Activated CD8-positive, alpha-beta memory T cell treated with anti-CD3 and anti-CD28 coated beads, Interleukin-2, amount 50 U/mL, for 4 hours (primary cell): ENCODE measurements at places on chromosomes 6 and 20.

- DNase-seq, result no peak
These were observed 221.8 kb upstream of the SOX4 start for GRCh38 chr6:21371676-21372171.

- no peak for DNase-seq
These were observed 6.7 kb downstream of the AHCY start for GRCh38 chr20:34296468-34296867.

DNA sequence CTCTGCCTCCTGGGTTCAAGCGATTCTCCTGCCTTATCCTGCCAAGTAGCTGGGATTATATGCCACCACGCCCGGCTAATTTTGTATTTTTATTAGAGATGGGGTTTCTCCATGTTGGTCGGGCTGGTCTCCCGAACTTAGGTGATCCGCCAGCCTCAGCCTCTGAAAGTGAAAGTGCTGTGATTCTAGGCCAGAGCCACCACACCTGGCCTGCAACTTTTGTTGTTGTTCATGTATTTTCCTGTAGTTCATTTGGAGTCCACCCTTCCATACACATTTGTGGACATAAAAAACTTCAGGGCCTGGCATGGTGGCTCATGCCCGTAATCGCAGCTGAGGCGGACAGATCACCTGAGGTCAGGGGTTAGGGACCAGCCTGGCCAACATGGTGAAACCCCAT is 14.5 kb downstream of the HSPA1B start:
- no peak for DNase-seq

DNA sequence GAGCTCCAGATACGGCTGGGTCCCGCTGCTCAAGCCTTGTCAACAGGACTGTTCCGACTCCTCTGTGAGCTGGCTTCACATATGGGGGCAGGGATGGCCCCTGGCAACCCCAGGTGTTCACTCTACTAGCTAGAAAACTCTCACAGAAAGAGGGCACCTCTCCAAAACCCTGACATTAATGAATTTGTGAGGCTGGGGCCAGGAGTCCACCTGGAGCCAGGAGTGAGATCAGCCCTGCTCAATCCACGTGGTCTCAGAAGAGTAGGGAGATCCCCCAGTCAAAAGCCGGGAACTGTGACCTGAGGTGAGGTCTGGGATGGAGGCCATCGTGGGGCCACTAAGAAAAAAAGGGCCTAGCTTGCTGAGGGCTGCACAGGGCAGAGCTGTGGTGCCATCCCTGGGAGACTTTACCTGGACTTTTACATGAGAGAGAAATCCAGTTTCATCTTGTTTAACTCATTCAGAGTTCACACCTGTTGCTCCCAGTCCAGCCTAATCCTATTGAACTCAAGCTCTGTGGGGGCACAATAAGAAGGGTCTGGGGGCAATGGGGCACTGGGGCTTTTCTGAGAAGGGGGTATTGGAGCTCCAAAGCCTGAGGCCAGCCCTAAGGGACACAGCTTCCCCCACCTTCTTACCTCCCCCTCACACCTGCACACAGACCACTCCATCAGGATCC is 144.3 kb upstream of the MLN start:
- DNase-seq, result no peak

DNA sequence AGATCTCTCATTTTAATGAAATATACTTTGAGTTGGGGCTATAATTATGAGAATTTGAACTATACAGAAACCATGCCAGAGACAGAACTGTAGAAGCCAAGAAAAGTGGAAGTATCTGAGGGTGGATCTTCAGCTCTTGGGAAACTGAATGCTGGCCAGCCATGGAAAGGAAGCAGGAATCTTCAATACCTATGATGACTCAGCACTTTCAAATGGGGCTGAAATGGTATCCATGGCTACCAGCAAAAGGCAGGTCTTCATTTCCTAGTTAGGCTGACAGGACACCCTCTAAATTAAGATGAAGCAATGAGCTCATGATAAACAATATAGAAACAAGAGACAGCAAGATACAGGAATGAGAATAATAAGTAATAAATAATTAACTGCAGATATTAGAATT is 171.3 kb downstream of the COL21A1 start:
- DNase-seq, result no peak

GRCh38 chr20:45085867-45086266 is 15.1 kb downstream of the KCNS1 start:
- no peak for DNase-seq

DNA sequence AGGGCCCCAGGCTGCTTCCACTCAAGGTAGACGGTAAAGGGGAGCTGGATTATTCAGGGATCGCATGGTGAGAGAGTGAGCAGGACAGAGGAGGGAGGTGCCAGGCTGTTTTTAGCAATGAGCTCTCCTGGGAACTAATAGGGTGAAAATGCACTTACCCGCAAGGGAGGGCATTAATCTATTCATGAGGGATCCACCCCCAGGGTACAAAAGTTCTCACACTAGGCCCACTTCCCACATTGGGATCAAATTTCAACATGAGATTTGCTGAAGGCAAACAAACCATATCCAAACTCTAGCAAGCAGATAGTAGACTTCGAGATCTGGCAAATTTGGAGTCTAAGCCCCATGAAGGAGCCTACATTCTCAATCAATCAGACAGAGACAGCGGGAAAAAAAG is 408.6 kb downstream of the RNF144B start:
- no peak for DNase-seq

GRCh38 chr6:170344631-170345576 is 38.3 kb downstream of the FAM120B start:
- no peak for DNase-seq

DNA sequence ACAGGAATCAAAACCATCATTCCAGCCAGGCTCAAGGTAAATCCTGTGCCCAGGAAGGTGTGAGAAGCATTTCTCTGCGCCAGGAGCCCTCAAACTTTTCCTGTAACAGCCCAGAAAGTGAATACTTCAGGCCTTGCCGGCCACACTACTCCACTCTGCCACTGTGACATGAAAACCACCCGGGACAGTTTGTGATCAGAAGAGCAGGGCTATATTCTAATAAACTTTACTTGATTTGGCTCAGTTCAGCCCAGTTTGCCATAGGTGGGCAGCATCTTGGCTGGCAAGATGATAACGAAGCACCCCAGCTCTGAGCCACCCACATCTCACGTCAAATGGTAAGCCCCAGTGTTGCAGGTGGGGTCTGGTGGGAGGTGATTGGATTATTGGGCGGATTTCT is 249.4 kb downstream of the DLL1 start:
- no peak for DNase-seq

- no peak for DNase-seq
These were observed 231.4 kb downstream of the PAX1 start for GRCh38 chr20:21936720-21937380.

DNA sequence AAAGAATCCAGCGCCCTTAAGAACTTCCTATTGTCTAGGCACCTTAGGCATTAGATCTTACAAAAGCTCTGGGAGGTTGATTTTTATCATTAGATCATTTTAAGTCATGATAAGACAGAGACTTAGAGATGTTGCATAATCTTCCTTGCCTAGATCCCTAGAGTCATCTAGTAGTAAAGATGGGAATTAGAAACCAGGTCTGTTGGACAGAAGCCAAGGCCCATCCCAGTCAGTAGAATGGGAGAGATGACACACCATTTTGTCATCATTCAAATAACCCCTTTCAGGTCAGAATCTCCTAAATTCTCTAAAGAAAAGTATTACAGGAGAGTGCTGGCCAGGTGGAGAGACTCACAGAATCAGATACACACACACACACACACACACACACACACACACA is 579.1 kb downstream of the BMP2 start:
- DNase-seq, result no peak

DNA sequence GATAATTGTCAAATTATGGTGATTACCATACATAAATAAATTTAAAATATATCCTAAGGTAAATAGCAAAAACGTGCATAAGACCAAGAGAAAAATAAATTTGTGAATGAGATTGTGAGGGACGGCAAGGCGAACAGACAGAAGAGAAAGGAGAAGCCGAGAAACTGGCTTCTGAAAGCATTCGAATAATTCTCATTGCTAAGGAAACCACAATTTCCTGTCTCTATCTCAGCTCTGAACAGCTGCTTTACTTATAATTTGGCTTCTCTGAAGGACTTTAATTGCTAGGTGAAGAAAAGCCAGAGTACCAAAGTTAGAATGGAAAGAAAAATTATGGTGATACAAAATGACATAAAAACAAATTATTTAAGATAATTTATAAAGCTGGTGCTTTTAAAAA is 79.0 kb upstream of the RGS17 start:
- no peak for DNase-seq
